ENCODE measurements at places on chromosomes 6 and 20.
A peak's percentile ranks its signal among the peaks of the same experiment; 100 is the strongest.

GRCh38 chr20:60219984-60220562, 261.9 kb downstream of the CDH26 start:
- DNase-seq, result no peak

DNA sequence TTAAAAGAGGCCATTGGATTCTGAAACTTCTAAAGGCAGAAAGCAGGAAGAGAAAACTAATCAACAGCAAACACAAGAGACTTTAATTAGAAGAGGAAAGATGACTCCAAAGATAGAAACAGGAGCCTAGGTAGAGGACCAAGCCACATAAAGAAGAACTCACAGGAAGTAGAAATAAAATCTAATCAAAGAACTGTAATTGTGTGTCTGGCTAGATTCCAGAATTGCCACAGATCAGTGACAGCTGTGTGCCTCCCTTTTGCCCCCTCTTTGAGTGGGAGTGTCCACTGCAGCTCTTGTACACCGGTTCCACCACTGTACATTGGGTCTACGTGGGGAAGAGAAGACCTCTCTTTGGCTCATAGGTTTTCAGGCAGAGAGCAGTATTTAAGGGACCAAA, 22.3 kb upstream of the THEMIS start:
- peak; percentile 36 for DNase-seq

DNA sequence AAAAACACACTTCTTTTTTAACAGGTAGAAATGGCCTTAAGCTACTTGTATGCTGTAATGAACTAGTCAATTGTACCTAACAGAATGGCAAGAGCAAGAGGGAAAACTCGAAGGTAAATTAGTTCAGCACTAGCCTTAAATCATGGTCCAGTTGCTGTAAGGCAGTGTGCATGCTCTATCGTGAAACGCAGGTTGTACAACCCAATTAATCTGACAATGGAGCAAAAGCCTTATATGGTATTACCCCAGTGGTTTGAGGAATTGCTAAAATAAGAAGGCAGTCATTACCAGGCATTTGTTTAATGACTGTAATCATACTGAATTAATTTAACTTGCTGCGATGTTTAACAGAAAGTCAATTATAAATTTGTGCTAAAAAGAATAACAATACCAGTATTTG, 69.3 kb upstream of the SOX4 start:
- DNase-seq, result no peak

- DNase-seq, result no peak
Measured at GRCh38 chr6:26103141-26103769, 16.0 kb downstream of the HFE start.

GRCh38 chr20:3181270-3181669, 7.9 kb upstream of the LZTS3 start:
- no peak for DNase-seq

DNA sequence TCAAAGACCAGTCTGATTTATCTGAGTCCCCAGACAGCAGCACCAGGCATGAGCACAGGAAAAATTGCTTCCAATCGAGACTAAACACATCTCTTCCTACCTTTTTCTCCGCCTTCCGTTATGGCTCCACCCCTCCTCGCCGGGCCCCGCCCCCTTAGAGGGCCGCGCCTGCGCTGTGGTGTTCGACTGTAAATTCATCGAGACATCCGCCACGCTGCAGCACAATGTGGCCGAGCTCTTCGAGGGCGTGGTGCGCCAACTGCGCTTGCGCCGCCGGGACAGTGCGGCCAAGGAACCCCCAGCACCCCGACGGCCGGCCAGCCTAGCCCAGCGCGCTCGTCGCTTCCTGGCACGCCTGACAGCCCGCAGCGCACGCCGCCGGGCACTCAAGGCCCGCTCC, 8.9 kb downstream of the REM1 start:
- peak; percentile 16 for DNase-seq

- no peak for DNase-seq
Measured at GRCh38 chr20:19013907-19014306, 198.5 kb upstream of the SLC24A3 start.
